AG09309 (cell line): ENCODE measurements at places on chromosomes 1 and 21.

- no peak for DNase-seq
These were observed 490.6 kb downstream of the KIF26B start for GRCh38 chr1:245645406-245645805.

GRCh38 chr1:21520899-21521716 is 11.9 kb downstream of the ALPL start:
- no peak for DNase-seq

GRCh38 chr1:116001739-116002487 is 25.6 kb downstream of the SLC22A15 start:
- no peak for DNase-seq

- no peak for DNase-seq
These were observed 4.9 kb downstream of the CD48 start for GRCh38 chr1:160706526-160707235.

GRCh38 chr21:43575473-43575844 is 83.8 kb downstream of the HSF2BP start:
- DNase-seq, result no peak

GRCh38 chr1:209328196-209328595 is 255.3 kb upstream of the CAMK1G start:
- no peak for DNase-seq

GRCh38 chr1:101165532-101165931 is 71.3 kb upstream of the S1PR1 start:
- no peak for DNase-seq

GRCh38 chr1:86365896-86366295 is 30.2 kb downstream of the ODF2L start:
- DNase-seq, result no peak

- no peak for DNase-seq
These were observed 6.3 kb downstream of the MRAP start for GRCh38 chr21:32304998-32305397.

DNA sequence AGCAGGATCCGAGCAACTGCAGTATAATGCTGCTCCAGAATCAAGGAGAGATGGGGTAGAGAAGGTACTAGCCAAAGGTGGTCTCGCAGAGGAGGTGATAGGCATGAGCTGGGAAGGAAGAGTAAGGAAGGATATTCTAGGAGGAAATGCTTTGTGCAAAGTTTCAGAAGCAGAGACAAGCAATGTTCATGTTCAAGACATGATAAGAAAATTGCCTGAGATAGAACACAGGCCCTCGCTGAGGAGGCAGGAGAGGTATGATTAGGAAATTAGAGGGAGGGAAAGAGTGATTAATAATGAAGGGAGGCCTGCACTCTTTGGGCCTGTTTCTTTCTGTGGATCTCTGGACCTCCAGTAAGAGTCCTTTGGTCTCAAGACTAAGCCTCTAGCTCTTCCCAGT is 12.9 kb upstream of the ETV3 start:
- DNase-seq, result no peak

- no peak for DNase-seq
These were observed 15.6 kb upstream of the ATP1A1 start for GRCh38 chr1:116357487-116357886.

GRCh38 chr1:171506525-171507304 is 21.4 kb downstream of the PRRC2C start:
- DNase-seq, result no peak

DNA sequence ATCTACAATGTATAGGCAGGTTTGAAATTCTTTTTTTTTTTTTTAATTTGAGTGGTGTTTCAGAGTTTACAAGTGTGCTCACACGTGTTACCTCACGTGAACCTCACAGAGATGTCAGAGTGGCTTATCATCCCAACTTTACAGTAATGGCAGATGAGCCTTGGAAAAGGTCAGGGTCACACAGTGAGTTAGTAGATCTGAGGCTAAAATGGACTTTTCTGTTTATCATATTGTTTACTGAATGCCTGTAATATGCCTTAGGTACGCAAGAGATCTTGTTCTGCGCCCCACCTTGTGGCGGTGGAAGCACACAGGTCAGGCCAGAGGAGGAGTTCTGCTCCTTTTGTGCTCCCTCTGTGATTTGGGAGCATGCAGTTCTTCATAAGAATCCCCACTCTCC is 80.0 kb downstream of the DYRK1A start:
- DNase-seq, result no peak

- DNase-seq, result no peak
These were observed 103.4 kb downstream of the HLX start for GRCh38 chr1:220982686-220983085.

DNA sequence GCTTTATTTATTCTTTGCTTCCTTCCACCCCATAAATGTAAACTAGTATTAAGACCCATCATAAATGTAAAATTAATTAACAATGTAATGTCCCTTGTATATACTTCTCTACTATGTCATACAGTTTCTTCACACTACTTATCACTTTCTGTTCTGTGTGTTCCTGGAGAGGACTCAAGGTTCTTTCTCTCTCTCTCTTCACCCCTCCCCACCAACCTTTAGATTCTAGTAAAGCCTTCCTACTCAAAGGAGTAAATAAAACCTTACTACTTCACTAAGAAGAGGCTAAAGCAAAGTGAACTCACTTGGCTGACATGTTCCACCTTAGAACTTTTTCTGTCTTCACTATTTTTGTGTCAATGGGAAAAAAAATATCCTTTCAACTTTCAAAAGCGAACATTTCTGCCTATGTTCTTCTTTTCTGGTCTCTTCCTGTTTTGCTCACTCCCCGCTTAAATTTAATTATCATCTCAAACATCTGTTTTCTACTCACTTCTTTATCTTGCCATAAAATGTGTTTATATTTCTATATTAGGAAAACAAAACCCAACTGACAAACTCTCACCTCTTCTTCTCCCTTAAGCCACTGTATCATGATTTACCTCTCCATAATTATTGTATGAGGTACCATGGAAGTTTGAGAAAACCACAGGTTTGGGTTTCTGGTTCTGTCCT is 260.3 kb downstream of the DPYD start:
- no peak for DNase-seq

DNA sequence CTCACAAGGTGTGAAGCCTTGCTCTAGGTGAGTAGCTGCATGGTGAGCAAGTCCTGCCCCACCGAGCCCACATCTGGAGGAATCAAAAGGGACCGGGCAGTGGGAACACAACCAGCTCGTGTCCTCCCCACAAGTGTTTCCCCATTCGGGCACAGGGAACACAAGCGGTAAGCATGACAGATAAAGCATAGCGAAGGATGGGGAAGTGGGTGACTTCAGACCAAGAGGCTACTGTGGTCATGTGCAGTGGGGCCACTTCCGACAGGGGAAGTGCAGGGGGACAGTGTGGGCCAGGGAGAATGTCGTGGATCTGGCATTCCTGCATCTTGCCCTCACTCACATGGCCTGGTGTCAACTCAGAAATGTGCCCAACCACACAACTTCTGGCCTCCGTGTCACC is 306.2 kb downstream of the FAM72C start:
- DNase-seq, result no peak

DNA sequence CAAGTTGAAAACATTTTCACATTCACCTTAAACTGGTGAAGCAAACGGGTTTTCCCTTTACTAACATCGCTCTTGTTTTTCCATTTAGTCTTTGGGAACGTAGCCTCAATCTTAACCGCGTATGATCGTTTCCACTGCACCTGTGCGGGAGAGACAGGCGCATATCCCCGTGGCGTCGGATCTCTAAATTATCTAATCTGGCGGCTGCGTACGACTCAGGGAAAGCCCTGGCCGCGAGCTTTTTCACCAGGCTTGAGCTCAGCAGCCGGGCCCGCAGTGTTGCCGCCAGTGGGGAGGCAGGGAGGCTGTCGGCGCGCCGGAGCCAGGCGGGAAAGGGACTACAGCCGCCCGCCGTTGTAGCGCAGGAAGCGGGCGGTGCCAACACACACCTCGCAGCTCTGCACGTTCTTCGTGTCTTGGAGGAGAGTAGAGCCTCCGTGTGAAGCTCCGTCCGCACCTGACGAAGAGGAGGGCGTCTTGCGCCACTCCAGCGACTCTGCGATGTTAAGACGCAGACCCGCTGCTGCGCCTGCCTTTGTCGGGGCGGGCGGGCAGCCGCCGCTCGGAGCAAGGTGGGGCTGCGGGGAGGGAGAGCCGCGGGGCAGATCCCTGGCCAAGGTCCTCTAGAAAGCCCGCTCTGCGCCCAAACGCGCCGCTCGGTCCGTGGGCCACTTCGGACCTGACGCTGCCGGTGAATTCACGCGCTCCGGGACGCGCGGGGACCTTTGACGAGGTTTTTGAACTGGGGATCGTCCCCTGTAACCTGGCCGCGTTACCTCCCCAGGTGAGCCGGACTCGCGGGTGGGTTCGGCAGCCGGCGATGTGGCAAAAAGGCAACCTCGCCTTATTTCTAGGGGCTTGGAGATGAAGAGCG is 18.5 kb upstream of the TBX15 start:
- DNase-seq, result no peak

GRCh38 chr1:170145770-170146676 is at the start of gene NTMT2:
Gene NTMT2 (plus strand): TSS chr1:170145959. CDS start chr1:170146108, 149 bp downstream.
- no peak for DNase-seq

DNA sequence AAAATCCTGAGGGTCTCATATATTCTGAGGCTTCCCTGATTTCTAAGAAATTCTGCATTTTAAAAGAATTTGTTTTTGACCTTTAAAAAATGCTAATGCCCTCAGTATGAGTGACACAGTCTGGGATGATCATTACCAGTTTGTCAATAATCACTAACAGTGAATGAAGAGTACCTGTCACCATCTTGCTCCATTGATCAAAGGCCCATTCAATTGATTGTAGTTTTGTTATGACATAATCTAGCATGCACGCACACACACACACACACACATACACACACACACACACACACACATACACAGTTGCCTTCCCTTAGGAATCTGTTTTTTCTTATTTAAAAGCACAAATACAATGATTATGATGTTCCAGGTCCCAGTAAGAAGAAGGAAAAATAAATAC is 250.4 kb downstream of the NFIA start:
- no peak for DNase-seq

- no peak for DNase-seq
These were observed 44.0 kb downstream of the MAGI3 start for GRCh38 chr1:113434081-113434873.

- DNase-seq, result no peak
These were observed 132.5 kb upstream of the CACHD1 start for GRCh38 chr1:64337475-64337874.

DNA sequence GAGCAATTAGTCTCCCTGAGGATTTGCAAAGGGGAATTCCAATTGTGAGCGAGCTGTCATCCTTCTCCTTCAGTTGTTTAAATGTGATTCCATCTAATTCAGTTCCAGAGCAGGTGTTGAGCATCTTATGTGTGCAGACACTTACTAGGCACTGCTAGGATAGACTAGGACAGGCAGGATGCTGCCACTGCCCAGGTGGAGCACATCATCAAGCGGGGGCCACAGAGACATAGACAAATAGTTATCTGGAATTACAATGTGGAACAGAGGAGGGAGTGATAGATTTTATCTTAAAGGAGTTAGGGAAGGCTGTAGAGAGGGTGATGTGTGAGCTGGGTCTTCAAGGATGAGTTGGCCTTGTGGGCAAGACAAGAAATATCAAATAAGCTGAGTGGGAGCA is 55.9 kb downstream of the CDC7 start:
- DNase-seq, result no peak

GRCh38 chr21:35989138-35989735 is 71.1 kb downstream of the SETD4 start:
- DNase-seq, result peak; percentile 69

GRCh38 chr1:37574834-37575480 is 18.2 kb downstream of the DNALI1 start:
- DNase-seq, result peak; percentile 71

GRCh38 chr1:204714194-204714860 is 28.8 kb upstream of the LRRN2 start:
- no peak for DNase-seq

DNA sequence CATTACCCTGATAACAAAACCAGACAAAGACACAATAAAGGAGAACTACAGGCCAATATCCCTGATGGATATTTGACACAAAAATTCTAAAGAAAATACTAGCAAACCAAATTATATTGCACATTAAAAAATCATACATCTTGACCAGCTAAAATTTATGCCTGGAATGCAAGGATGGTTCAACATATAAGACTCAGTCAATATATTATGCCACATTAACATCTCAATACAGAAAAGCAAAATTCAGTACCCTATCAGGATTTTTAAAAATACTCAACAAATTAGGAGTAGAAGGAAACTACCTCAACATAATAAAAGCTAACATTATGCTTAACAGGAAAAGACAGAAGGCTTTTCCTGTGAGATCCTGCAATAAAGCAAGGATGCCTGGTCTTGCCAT is 177.1 kb downstream of the MAGI3 start:
- DNase-seq, result no peak

- no peak for DNase-seq
These were observed 6.4 kb downstream of the HUNK start for GRCh38 chr21:31879241-31879650.

DNA sequence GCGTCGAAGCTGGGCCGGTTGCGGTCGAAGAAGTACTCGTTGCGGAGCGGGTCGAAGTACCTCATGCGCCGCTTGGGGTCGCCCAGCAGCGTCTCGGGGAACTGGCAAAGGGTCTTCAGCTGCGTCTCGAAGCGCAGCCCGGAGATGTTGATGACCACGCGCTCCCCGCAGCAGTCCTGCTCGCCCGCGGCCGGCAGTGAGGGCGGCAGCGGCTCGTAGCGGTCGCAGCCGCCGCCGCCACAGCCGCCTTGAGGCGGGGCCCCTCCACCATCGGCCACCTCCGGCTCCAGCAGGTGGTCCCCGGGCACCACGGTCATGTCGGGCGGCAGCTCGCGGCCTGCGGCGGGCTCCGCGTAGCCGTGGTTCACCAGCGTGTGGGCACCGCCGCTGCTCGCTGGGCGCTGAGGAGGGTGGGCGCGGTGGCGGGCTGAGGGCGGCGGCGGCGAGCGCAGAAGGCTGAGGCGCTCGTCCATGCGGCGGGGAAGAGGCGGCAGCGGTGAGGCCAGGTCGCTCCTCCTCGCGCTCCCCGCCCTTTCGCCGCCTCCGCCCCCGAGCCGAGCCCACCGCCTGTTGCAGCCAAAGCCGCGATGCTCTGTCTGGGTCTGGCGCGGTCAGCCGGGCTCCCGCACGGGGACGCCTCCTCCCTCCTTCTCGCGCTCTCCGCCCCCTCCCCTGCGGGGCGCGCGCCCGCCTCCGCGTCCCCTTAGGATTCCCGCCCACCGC is at the start of gene KCNA3:
KCNA3 (minus strand) TSS at position 604 of the 723 bp plus-strand sequence; CDS start at position 473, 131 bp downstream.
- no peak for DNase-seq

GRCh38 chr1:33657833-33658232 is 185.4 kb downstream of the ZSCAN20 start:
- DNase-seq, result no peak

GRCh38 chr1:54460351-54460750 is 54.2 kb upstream of the SSBP3 start:
- DNase-seq, result no peak

- DNase-seq, result no peak
These were observed 1353.9 kb downstream of the NCAM2 start for GRCh38 chr21:22352088-22352487.

- no peak for DNase-seq
These were observed 36.0 kb downstream of the FABP3 start for GRCh38 chr1:31336687-31337467.
